ENCODE measurements at places on chromosomes 13 and 19. TPM values are rescaled to one million over a fixed set of nuclear protein-coding genes. Genes with fewer than 3 reads are reported as not detected.

PSG6 gene
- total RNA-seq = not detected

DNA sequence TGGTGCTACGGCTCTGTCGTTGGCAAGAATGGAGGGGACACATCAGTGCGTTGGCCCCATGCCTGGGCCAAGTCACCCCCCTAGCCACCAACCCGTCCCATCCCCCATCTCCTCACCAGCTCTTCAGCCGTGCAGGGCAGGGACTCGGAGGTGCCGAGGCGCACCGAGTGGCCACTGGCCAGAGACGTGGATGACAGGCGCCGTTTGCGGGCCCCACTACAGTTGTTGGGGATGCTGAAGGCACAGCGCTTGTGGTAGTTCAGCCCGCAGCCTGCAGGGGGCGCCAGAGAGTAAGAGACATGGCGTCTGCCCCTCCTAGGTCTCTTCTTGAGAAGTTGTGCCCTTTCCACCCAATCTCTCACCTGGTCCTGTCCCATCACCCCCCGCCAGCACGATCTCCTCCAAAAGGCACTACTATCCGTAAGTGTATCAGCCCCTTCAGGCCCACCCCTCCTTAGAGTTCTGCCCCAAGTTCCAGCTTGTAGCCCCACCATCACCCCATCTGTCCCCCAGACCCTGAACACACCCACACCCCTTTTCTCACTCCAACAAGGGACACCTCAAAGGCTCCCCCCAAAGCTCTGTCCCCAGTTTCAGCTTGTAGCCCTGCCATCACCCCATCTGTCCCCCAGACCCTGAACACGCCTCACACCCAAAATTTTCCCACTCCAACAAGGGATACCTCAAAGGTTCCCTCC lies 12.4 kb downstream of the PRKD2 start:
- peak; percentile 79 for DNase-seq

SSC5D gene
- total RNA-seq = 15.2 TPM

DNA sequence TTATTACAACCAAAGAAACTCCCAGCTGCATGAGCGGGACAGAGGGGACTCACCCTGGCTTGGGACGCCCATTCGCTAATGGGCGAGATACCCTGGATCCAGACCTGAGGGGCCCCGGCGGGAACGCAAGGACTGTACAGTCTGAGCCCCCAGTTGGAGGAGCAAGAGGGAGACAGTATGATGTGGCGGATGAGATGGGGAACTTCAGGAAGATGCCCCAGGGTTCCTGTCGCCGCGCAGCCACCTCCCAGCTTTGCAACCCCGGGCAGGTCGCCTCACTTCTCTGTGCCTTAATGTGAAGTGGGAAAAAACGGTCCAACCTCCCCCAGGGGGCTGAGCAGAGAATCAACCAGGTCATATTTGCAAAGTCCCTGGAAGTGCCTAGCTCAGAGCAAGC lies 2.5 kb downstream of the NPAS1 start:
- no peak for DNase-seq

DNA sequence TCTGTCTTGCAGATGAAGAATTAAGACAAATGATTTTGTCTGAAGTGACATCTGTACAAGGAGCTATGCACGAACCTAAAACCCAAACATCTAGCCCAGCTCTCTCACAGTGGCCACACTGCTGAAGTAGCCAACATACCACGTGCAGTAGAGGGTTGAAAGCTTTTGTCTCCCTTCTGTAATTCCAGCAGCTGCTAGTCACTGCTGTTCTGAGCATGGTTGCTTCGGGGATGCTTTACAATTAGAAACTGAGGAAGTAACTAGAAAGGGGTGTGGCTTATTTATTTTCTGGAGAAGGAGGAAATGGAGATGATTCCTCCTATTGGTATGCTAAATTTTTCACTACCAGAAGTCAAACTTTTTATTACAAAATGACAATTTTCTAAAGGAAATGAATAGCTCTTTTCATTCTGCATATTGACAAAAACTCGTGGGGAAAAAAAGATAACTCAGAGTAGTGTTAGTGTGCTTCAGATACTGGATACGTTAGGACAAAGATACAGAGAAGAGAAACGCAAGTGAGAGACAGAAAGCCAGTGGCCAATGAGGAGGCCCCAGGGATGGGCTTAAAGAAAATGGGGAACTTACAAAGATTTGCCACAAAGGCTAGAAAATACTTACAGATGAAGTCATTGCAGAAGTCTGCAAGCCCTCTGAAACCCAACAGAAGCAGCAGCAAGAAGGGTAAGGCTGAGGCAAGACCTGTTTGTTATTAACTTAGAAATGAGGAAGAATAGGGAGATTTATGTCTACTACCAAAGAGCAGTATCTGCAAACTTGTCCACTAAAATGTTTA lies 192.7 kb upstream of the MIR17HG start:
- no peak for DNase-seq

GRCh38 chr13:107545946-107546502 lies 669.3 kb downstream of the LIG4 start:
- DNase-seq = no peak

DNA sequence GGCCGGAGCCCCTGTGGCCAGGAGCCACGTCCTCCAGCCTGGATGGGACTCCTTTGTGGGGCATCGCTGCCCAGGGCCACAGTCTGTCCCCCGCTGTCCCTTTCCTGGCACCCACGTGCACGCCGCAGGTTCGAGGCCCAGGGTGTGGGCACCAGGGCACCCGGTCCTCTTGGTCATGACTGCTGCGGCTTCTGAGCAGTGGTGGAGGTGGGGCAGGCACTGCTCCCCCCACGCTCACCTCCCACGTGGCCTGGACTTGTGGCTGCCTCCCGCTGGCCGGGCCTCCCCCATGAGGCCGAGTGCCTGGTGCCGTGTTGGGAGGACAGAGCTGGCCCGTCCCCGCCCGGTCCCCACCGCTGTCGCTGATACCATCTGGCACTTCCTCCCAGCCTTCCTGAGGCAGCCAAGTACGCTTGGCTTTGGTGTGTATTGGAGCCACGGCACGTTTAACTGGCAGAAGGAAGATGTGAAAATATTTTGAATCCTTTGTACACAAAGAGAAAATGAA lies 12.8 kb downstream of the SPPL2B start:
- DNase-seq = no peak

DNA sequence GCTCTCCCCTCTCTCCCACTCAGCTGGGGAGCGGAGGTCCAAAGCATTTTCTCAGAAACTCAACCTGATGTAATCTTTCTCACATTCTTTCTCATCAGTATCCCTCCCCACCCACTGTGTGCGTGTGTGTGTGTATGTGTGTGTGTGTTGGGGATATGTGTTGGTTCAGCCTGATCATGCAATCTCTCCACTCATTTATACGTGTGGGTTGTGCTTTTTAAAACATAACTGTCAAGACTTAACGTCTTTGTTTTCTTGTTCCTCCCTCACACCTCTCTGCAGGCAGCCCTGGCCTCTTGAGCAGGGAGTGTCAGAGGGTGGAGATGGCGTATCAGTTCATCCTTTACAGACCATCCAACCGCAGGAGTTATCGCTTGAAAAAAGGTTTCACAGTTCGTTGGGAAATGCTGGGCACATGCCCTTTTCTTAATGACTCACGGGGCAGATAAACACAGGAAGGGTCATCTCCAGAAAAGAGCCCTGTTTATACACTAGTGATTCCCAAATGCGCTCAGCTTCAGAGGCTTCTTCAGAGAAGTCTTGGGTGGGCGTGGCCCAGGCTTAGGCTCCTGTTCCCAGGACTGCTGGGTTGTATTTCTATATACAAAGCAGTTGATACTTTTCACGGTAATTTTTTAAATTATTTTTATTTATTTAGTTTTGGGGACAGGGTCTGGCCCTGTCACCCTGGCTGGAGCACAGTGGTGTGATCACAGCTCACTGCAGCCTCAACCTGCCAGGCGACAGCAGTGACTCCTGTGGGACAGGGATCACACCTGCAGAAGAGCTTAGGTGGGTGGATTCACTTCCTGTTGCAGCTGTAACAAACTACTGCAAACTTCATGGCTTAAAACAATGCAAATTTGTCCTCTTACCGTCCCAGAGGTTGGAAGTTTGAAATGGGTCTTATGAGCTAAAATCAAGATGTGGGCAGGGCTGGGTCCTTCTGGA lies 60.3 kb downstream of the CCDC70 start:
- DNase-seq = no peak

- no peak for DNase-seq
Observed at GRCh38 chr13:25088562-25089221, 7.2 kb upstream of the PABPC3 start.

GRCh38 chr13:48858122-48858902 lies 117.4 kb upstream of the FNDC3A start:
- no peak for DNase-seq

- no peak for DNase-seq
Observed at GRCh38 chr19:18833849-18834643, 2.3 kb downstream of the UPF1 start.

GRCh38 chr13:110949628-110950027 lies 34.8 kb upstream of the ANKRD10 start:
- no peak for DNase-seq

DNA sequence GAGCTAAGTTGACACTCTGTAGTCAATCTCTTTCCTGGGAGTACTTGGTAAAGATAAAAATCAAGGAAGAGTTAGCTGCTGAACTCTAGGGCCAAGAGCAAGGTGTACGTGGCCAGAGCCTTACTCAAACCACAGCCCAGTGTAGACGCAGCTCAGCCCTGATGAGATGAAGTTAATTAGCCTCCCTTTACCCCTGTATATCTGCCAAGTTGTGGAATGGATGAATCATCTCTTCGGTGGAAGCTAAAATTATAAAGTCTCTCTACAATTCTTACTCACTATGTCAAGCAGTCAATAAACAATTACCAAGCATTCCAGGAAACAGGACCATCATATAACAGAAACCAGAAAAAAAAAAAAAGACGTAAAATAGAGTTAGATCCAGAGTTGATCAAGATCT lies 146.9 kb upstream of the UFM1 start:
- no peak for DNase-seq

Data from ureter (tissue), 1 donor.